NCI-H446 treated with DMSO at 0.1 percent for 48 hours (cell line): ENCODE measurements at places on chromosomes 2 and 18.

- DNase-seq: no peak
These were observed 142.5 kb downstream of the SPHKAP start for GRCh38 chr2:228038967-228039366.

DNA sequence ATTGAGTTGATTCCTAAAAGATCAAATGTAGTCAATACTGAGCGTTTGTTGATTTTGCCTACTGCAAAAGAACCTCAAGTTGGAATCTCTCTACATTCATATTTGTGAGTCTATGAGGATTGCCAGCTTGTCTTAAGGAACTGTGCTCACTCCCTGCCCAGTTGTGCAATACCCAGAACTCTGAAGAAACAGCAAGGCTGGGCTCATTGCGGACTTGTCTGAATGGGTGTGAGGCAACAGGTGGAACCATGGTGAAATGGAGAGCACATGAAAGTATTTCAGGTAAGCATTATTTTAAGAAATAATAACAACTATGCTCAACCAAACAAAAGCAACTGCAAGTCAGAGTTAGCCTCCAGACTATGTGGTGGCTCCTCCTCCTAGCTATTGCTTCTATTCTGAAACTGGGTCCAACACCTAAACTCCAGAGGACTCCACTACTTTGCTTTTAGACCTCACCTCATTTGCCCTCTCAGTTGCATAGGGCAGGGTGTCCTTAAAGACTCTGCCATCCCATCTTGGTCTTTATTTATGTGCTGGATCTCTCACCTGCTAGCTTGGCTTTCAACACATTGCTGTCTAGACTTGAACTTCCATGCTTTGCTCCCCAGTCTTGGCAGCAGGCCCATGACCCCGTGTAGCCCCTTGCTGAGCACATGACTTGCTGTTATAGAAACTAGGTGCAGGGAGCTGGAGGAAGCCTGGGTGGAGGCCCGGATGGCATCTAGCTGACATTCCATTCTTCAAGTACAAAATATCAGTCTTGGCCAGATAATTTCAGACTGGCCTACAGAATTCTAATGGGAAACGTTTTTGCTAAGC lies 94.8 kb upstream of the ARL5A start:
- DNase-seq: no peak

GRCh38 chr18:5543773-5544389 lies at the start of gene EPB41L3:
TSS of gene EPB41L3 (minus strand) at chr18:5543997. CDS start at chr18:5489183, 54,814 bp downstream.
- DNase-seq: no peak

- no peak for DNase-seq
These were observed 454.2 kb upstream of the HNRNPA3 start for GRCh38 chr2:176758426-176758825.

DNA sequence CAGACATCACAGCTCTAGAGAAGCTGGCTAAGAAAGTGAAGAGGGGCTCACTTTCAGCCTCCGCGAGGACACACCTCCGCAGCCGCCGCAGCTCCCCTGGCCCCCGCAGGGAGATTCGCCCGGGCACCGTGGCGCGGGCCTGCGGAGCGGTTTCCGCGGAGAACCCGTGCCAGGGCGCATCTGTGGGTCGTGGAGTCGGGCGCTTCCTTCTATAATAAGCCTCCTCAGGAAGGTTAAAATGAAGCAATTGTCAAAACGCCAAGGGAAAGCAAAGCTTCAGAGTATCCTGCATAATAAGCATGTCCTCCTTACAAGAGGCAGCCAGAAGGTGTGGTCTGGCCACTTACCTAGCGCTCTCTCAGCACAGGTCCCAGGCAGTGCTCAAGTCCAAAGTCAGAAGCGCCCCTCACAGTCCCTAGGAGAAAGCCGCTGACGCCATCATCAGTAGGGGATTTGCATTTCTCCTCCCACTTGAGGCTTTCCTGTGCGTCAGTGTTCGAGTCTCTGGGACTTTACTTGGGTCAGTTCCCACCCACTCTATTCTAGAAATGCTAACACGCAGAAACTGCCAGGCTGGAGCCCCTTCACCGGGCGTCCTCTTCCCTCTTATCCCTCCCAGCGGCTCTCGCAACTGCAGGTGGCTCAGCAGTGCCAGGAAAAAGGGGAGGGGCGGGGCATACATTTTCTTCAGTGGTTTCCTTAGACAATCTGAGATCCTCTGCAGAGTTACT lies at the start of gene STAT4:
Gene STAT4, minus strand, starts transcription at position 395 of the 731 bp plus-strand sequence. CDS start 2,791 bp downstream, outside the sequence.
- no peak for DNase-seq

- no peak for DNase-seq
These were observed 34.5 kb downstream of the PLEKHM3 start for GRCh38 chr2:207990784-207991183.
